Endodermal cell (in vitro differentiated cells): ENCODE measurements at places on chromosomes 3 and 15. TPM values are rescaled to one million over a fixed set of nuclear protein-coding genes. Genes with fewer than 3 reads are reported as not detected.

Gene TNFSF10
- 0.51 and 0.68 TPM in 2 replicates for total RNA-seq

Gene NEK10
- total RNA-seq: 0.42 to 2.8 TPM (median 1.3 TPM) in 3 replicates

Gene STARD9
- 0.97 to 1.5 TPM (median 1.1 TPM) in 3 replicates for total RNA-seq

Gene ST8SIA2
- total RNA-seq: 3.8 to 8.1 TPM (median 6.9 TPM) in 3 replicates

Gene C3orf49
- total RNA-seq: not detected in 2 replicates

Gene STX19
- total RNA-seq: not detected in 2 replicates

Gene MESP2
- 1.3 to 1.9 TPM (median 1.6 TPM) in 3 replicates for total RNA-seq

Gene FAH
- 14.2 and 16.7 TPM in 2 replicates for total RNA-seq

Gene CPNE9
- total RNA-seq: 0.62 and 0.66 TPM in 2 replicates

Gene FRMD4B
- 2.1 to 3.7 TPM (median 2.1 TPM) in 3 replicates for total RNA-seq

Gene CAPN3
- total RNA-seq: 0.63 to 0.80 TPM (median 0.77 TPM) in 3 replicates

Gene EFHB
- total RNA-seq: 1.6 to 2.7 TPM (median 2.6 TPM) in 3 replicates

Gene DNAH12
- total RNA-seq: 0.25 and 0.77 TPM in 2 replicates
